ENCODE measurements at places on chromosomes 3 and 15. TPM values are rescaled to one million over a fixed set of nuclear protein-coding genes. Genes with fewer than 3 reads are reported as not detected.

GRCh38 chr15:38190501-38190900, 62.1 kb upstream of the SPRED1 start:
- no peak for DNase-seq
- H3K4me1 ChIP-seq: no peaks in the 10 kb centered on the region
- no peaks in the 10 kb centered on the region for H3K36me3 ChIP-seq
- H3K27ac ChIP-seq: no peak overlapping the region
- H3K4me3 ChIP-seq: no peak overlapping the region
- H3K27me3 ChIP-seq: no peaks in the 10 kb centered on the region

DNA sequence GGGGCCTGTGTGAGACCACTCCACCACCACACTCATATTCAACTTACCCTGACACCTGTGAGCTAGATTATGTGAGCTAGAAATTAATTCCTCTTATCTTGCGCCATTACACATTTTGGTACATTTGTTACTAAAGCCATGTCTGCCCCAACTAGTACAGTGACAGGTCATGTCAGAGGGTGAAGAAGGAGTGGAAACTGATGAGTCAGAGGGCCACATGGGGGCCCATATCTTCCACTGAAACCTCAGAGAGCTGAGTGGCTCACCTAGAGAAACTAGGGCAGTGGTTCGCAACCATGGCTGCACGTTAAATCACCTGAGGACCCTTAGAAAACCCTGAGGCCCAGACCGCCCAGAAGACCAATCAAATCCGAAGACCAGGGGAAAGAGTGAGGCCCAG, 15.7 kb upstream of the MEF2A start:
- no peak overlapping the region for H3K27ac ChIP-seq
- no peaks in the 10 kb centered on the region for H3K27me3 ChIP-seq
- no peaks in the 10 kb centered on the region for H3K36me3 ChIP-seq
- no peak overlapping the region for H3K4me3 ChIP-seq

DNA sequence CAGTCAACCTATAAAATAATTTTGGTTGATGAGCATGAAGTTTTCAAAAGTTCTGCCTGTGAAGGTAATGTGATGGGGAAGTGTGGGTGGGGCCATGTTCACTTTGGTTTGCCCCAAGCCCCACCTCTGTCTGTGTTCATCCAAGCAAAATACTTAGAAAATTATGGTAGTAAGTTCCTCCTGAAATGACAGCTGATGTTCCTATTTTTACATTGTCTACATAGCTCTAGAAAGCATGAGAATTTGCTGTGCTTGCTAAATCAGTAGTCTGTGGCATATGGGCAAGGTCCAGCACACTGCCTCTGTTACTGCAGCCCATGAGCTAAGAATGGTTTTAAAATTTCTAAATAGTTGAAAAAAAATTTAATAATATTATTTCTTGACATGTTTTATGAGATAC, 21.9 kb upstream of the CP start:
- no peaks in the 10 kb centered on the region for H3K36me3 ChIP-seq
- H3K27ac ChIP-seq: no peak overlapping the region
- no peak overlapping the region for H3K4me3 ChIP-seq
- DNase-seq: no peak

DNA sequence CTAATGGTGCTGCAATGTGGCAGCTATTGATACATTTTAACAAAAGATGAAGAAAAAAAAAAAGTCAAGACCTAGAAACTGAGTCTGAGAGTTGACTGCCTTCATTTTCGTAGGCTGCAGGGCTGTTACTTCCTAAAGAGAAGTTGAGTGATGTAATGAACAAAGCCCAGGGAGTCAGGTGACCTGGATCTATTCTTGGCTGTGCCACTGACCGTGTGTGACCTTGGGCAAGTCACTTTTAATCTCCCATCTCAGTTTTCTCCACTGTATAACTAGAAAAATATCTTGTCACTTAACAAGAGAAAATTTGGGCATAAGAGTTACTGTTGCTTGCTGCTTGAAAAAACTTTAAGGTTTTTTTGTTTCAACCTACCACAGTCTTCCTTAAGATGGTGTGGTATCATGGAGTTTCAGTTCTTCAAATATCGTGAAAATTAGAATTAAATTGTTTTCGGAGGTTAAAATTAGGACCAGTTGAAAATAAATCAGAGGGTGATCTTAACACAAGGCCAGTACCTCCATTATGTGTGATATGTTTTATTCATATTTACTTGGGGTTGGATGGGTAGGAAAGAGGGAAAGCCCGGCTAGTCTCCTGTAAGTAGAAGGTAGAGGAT, 5.8 kb downstream of the FMN1 start:
- H3K4me3 ChIP-seq: no peak overlapping the region
- no peaks in the 10 kb centered on the region for H3K4me1 ChIP-seq
- DNase-seq: no peak
- H3K27ac ChIP-seq: no peak overlapping the region
- no peaks in the 10 kb centered on the region for H3K36me3 ChIP-seq
- no peaks in the 10 kb centered on the region for H3K27me3 ChIP-seq

DNA sequence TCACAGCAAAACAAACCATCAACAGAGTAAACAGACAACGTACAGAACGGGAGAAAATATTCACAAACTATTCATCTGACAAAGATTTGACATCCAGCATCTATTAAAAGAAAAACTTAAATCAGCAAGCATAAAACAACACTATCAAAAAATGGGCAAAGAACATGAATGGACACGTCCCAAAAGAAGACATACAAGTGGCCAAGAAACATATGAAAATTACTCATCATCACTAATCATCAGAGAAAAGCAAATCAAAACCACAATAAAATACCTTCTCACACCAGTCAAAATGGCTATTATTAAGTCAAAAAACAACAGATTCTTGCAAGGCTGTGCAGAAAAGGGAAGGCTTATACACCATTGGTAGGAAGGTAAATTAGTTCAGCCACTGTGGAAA, 13.7 kb upstream of the SERPINI2 start:
- no peak overlapping the region for H3K27ac ChIP-seq
- no peaks in the 10 kb centered on the region for H3K27me3 ChIP-seq
- H3K4me1 ChIP-seq: no peaks in the 10 kb centered on the region
- H3K4me3 ChIP-seq: no peak overlapping the region
- no peaks in the 10 kb centered on the region for H3K36me3 ChIP-seq

DNA sequence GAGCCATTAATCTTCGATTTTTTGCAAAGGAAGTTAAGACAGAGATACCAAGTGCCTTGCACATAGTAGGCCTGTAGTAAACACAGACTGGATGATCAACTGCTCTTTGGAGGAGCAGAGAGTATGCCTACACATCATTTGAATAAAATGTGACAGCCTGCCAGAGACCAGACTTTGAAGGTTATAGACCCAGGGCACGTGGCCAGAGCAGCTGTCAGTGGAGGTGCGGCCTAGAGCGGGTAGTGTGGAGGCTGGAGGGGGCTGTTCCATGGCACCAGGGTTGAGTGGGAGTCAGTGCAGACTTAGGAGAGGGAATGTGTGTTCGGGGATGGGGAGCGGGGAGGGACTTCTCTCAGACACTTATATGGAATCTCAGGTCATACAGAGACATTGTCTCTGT, 80.8 kb downstream of the SMAD3 start:
- H3K27ac ChIP-seq: no peak overlapping the region
- no peak overlapping the region for H3K4me3 ChIP-seq
- DNase-seq: no peak
- H3K4me1 ChIP-seq: peaks cover 55% of the 10 kb centered on the region

DNA sequence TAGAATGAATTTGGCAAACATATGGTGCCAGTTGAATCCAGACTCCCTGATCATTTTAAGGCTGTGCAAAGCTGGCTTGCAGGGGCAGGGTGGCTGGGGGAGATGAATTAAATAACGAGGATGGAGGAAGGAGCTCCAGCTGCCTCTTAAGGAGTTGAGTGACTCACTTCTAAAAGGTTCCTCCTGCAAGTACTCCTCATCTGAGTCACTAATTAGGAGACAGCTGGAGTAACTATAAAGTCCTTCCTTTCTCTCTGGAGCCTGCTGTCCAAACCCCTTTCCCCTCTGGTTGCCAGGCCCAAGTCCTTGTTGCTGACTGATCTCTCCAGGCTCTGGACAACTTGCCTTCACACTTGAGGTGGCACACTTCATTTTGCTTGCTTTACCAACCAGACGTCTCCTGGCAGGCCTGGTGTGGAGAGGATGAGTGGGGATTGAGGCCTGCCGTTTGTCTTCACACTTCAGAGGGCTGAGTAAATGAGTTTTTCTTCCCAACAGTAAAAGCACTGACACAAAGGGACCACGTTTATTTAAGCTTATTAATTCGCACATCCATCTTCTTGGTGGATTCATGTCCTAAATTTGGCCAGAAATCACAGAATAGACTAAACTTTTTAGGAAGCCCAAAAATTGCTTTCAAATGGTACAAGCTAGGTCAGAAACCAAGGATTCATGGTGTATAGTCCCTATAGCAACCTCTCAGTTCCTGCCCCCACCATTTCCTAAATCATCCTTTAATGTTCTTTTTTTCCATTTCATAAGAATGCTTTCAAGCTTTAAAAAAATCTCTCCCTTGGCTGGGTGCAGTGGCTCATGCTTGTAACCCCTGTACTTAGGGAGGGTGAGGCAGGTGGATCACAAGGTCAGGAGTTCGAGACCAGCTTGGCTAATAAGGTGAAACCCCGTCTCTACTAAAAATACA, 90.5 kb upstream of the MYRIP start:
- no peak overlapping the region for H3K4me3 ChIP-seq
- DNase-seq: no peak
- no peaks in the 10 kb centered on the region for H3K27me3 ChIP-seq
- H3K27ac ChIP-seq: no peak overlapping the region
- H3K4me1 ChIP-seq: no peaks in the 10 kb centered on the region
- no peaks in the 10 kb centered on the region for H3K36me3 ChIP-seq

- no peak overlapping the region for H3K27ac ChIP-seq
- H3K27me3 ChIP-seq: no peaks in the 10 kb centered on the region
- H3K4me1 ChIP-seq: peaks cover 6% of the 10 kb centered on the region
- no peaks in the 10 kb centered on the region for H3K36me3 ChIP-seq
- no peak for DNase-seq
Observed at GRCh38 chr3:120473389-120473788, 22.6 kb upstream of the FSTL1 start.

- H3K27me3 ChIP-seq: no peaks in the 10 kb centered on the region
- no peaks in the 10 kb centered on the region for H3K4me1 ChIP-seq
- H3K36me3 ChIP-seq: no peaks in the 10 kb centered on the region
- H3K27ac ChIP-seq: no peak overlapping the region
- no peak overlapping the region for H3K4me3 ChIP-seq
Observed at GRCh38 chr15:85318048-85318731, 62.2 kb upstream of the AKAP13 start.

- H3K4me3 ChIP-seq: no peak overlapping the region
- H3K27me3 ChIP-seq: no peaks in the 10 kb centered on the region
- no peak overlapping the region for H3K27ac ChIP-seq
- no peaks in the 10 kb centered on the region for H3K36me3 ChIP-seq
Observed at GRCh38 chr3:41075975-41076374, 123.3 kb upstream of the CTNNB1 start.

- no peaks in the 10 kb centered on the region for H3K4me1 ChIP-seq
- H3K36me3 ChIP-seq: no peaks in the 10 kb centered on the region
- peak; percentile 13 for DNase-seq
- H3K27ac ChIP-seq: no peak overlapping the region
Observed at GRCh38 chr3:10738688-10739372, 77.2 kb upstream of the SLC6A11 start.

DNA sequence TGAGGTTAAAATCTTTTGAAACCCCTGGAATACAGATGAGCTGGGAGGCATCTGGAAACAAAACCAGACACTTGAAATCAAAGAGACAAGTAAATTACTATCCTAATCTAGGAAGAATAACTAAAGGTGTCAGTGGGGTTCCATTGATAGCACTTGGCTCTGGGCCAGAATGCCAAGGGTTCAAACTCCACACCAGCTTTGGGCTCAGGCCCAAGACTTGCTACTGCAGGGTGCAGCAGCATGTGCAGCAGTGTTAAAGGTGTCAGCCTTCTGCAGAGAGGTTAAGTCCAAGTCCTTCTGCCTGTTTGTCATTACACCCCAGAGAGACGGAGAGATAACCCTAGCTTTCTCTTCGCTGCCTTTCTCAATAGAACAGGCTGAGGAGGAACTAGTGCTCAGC, 273.9 kb downstream of the TIGIT start:
- H3K27me3 ChIP-seq: no peaks in the 10 kb centered on the region
- no peak for DNase-seq
- no peak overlapping the region for H3K27ac ChIP-seq
- H3K4me3 ChIP-seq: no peak overlapping the region
- H3K4me1 ChIP-seq: peaks cover 37% of the 10 kb centered on the region
- no peaks in the 10 kb centered on the region for H3K36me3 ChIP-seq

DNA sequence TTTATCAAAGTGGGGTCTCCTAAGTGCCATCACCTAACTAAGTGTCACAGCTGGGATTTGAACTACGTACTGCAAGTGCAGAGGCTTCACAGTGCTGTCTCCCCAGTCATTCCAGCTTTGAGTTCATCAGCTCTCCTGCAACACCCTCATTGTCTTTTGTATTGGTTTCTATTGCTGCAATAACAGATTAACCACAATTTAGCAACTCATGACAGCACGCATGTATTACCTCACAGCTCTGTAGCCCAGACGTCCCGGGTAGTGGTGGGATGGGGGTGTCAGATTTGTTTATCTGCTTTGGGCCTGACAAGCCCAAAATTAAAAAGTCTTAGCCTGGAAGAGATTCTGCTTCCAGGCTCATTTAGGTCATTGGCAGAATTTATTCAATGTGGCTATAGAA, 220.5 kb upstream of the LRRN1 start:
- H3K36me3 ChIP-seq: no peaks in the 10 kb centered on the region
- no peak for DNase-seq
- H3K27ac ChIP-seq: no peak overlapping the region
- no peaks in the 10 kb centered on the region for H3K27me3 ChIP-seq
- H3K4me1 ChIP-seq: peaks cover 5% of the 10 kb centered on the region
- H3K4me3 ChIP-seq: no peak overlapping the region

GRCh38 chr3:113374078-113374477, 67.2 kb downstream of the CFAP44 start:
- H3K27me3 ChIP-seq: no peaks in the 10 kb centered on the region
- H3K36me3 ChIP-seq: no peaks in the 10 kb centered on the region
- DNase-seq: no peak
- H3K4me1 ChIP-seq: no peaks in the 10 kb centered on the region
- H3K4me3 ChIP-seq: no peak overlapping the region

- H3K27ac ChIP-seq: peak overlapping the region; percentile 37
- H3K27me3 ChIP-seq: no peaks in the 10 kb centered on the region
- no peak overlapping the region for H3K4me3 ChIP-seq
- no peaks in the 10 kb centered on the region for H3K36me3 ChIP-seq
- no peaks in the 10 kb centered on the region for H3K4me1 ChIP-seq
- DNase-seq: no peak
Observed at GRCh38 chr3:50150863-50151686, 4.0 kb upstream of the SEMA3F start.

GRCh38 chr15:57343048-57343447, 33.3 kb upstream of the CGNL1 start:
- H3K4me1 ChIP-seq: no peaks in the 10 kb centered on the region
- no peaks in the 10 kb centered on the region for H3K36me3 ChIP-seq
- H3K4me3 ChIP-seq: no peak overlapping the region
- no peak overlapping the region for H3K27ac ChIP-seq
- no peak for DNase-seq
- no peaks in the 10 kb centered on the region for H3K27me3 ChIP-seq

- H3K4me1 ChIP-seq: no peaks in the 10 kb centered on the region
- H3K4me3 ChIP-seq: no peak overlapping the region
- no peak for DNase-seq
- H3K27me3 ChIP-seq: no peaks in the 10 kb centered on the region
- no peak overlapping the region for H3K27ac ChIP-seq
Observed at GRCh38 chr15:42233107-42233506, 25.0 kb upstream of the VPS39 start.

Gene FANCD2OS
- not detected for total RNA-seq

Gene ZNF774
- total RNA-seq: 7.7 TPM

Gene LRRC58
- total RNA-seq: 35.6 TPM

Gene WNT5A
- total RNA-seq: 5.4 TPM

Gene PLCB2
- 17.7 TPM for total RNA-seq

Gene UNC13C
- total RNA-seq: 1.2 TPM

Gene SSUH2
- total RNA-seq: 0.14 TPM

Gene OSTN
- total RNA-seq: not detected

Gene DNASE1L3
- 3.8 TPM for total RNA-seq

Gene GOLGA6L24
- total RNA-seq: not detected

Gene EDEM1
- 30.2 TPM for total RNA-seq

Gene DNAJC13
- total RNA-seq: 49.5 TPM
